ENCODE measurements at places on chromosomes 1 and 21. TPM values are rescaled to one million over a fixed set of nuclear protein-coding genes. Genes with fewer than 3 reads are reported as not detected.
A peak's percentile ranks its signal among the peaks of the same experiment; 100 is the strongest.

GRCh38 chr1:200143347-200143746, 115.8 kb downstream of the NR5A2 start:
- ATAC-seq = no peak

GRCh38 chr21:46153247-46154154, 1.9 kb downstream of the FTCD start:
- peak; percentile 7 for ATAC-seq

- ATAC-seq = no peak
Observed at GRCh38 chr1:211704543-211704942, 29.1 kb upstream of the NEK2 start.

- ATAC-seq = peak; percentile 49
Observed at GRCh38 chr1:3671371-3672180, 19.3 kb downstream of the TP73 start.

NR1I3 gene
- total RNA-seq = not detected

- no peak for ATAC-seq
Observed at GRCh38 chr21:42311160-42311559, 4.0 kb downstream of the TFF3 start.

CD2 gene
- total RNA-seq = 1.3 TPM

KPRP gene
- 3.6 TPM for total RNA-seq

DNA sequence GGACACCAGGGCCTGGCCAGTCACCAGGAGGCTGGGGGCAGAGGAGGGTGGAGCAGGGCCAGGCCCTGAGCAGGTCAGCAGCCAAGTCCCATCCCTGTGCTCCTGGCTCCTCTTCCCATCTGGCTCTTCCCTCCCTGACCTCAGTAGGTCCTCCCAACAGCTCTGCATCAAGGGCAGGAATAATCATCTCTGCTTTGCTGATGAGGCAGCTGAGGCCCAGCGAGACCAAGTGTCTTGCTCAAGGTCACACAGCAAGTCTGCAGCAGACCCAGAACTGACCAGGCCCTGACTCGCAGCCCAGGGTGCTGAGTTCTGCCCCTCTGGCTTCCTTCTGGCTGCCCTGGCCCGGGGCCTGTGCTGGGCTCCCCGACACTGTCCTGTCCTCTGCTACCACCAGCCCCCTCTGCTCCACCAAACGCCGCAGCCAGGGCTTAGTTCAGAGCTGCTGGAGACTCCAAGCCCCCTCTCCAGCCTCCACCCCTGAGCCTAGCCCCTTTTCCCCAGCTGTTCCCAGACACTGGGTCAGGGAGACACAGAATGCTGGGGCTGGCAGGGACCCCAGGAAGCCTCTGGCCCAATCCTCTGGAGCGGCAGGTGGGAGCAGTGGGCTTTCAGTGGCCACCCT, 224.9 kb downstream of the PTPRU start:
- ATAC-seq = no peak

HHAT gene
- total RNA-seq = 4.0 TPM

DNA sequence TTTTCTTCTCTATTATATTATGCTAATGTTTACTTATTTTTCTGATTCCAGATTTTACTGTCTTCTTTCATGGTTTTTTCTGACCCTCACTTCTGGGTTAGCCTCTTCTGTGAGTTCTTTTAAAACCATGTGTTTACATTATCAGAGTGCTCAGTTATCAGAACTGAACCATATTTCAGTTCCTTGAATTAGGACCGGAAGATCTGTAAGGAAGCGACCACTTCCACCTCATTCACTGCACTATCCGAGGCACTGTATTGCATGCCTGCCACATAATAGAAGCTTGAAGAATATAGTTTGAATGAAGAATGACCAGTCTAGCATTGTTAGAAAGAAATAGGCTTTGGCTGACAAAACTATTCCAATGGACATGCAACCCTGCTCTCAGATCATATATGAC, 281.0 kb upstream of the DEPDC1 start:
- ATAC-seq = no peak

GRCh38 chr1:7287013-7287412, 484.1 kb upstream of the VAMP3 start:
- ATAC-seq = no peak

DNA sequence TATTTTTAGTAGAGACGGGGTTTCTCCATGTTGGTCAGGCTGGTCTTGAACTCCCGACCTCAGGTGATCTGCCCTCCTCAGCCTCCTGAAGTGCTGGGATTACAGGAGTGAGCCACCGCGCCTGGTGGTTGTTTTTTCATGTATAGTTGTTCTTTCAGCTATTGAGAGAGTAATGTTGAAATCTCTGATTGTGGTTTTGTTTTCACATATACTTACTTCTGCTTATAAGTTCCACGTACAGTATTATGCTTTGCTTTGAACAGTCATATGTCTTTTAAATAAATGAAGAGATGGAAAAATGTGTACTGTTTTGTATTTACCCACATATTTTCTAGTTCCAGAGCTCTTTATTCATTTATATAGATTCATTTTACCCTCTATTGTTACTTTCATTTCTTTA, 44.5 kb downstream of the MARK1 start:
- ATAC-seq = no peak

DNA sequence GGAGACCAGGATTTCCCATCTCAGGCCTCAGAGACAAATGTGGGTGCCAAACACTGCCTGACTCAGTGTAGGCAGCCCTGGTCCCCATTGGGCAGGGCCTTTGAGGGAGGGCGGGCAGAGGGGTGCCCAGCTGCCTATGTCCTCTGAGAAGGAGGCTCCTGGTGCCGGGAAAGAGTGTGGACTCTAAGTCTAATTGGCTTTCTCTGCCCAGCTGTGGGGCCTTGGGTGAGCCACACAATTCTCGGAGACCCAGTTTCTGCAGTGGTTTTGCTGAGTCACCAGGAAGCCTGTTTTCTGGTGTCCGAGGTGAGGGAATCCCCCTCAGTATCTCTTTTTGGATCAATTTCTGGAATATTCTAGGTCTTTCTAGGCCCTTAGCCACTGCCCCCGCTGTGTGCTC, 35.3 kb upstream of the ACTL8 start:
- ATAC-seq = no peak

GRCh38 chr1:24501371-24502064, 1.1 kb upstream of the RCAN3 start:
- ATAC-seq = no peak

GRCh38 chr1:228166170-228166936, 749 bp downstream of the IBA57 start:
- peak; percentile 33 for ATAC-seq

DNA sequence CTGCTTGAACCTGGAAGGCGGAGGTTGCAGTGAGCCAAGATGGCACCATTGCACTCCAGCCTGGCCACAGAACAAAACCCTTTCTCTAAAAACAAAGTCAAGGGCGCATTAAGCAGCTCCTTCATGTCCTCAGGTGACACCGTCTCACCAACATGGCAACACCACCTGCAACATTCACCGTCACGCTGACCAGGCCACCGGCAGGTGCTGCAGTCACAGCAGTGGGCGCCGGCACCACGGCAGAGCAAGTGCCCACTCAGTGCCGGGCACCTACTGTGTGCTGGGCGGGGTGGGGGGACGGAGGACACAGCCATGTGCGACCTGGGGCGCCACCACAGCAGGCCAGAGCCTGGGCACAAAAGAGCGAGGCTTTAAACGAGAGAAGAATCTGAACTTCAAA, 12.1 kb downstream of the ATAD3B start:
- no peak for ATAC-seq

- peak; percentile 50 for ATAC-seq
Observed at GRCh38 chr1:9728451-9729295, 77.1 kb downstream of the PIK3CD start.

GRCh38 chr1:100142343-100142742, 9.4 kb downstream of the TRMT13 start:
- no peak for ATAC-seq

DNA sequence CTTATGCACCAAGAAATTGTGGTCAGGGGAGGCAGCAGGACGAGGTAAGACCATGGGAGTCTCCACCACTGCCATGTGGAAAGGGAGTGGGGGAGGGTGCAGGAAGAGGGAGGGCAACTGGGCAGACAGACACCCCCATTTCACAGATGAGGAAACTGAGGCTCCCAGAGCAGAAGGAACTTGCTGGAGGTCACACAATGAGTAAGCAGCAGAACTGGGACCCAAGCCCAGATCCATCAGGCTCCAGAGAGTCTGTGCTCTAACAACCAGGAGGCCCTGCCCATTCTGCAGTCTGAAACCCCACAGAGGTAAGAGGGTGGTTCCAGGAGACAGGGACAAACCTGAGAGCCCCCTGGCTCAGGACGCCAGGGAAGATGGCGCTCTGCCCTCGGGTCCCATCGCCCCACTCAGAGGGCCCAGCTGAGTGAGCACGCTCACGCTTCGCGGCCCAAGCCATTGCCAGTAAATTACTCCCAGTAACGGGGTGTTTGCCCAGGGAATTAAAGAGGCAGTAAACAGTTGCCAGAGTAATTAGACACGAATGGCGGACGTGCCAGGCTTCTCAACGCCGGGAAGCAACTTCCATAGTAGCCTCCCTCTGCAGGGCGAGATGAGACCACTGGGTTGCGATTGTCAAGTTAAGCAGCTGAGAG, 59.2 kb downstream of the MATN1 start:
- no peak for ATAC-seq

KCNJ6 gene
- not detected for total RNA-seq

- peak; percentile 56 for ATAC-seq
Observed at GRCh38 chr1:23524716-23525401, 6.2 kb downstream of the E2F2 start.

GRCh38 chr1:25566730-25567341, 23.4 kb downstream of the LDLRAP1 start:
- peak; percentile 16 for ATAC-seq

GRCh38 chr1:225469051-225469450, 41.2 kb upstream of the LBR start:
- ATAC-seq = no peak

DNA sequence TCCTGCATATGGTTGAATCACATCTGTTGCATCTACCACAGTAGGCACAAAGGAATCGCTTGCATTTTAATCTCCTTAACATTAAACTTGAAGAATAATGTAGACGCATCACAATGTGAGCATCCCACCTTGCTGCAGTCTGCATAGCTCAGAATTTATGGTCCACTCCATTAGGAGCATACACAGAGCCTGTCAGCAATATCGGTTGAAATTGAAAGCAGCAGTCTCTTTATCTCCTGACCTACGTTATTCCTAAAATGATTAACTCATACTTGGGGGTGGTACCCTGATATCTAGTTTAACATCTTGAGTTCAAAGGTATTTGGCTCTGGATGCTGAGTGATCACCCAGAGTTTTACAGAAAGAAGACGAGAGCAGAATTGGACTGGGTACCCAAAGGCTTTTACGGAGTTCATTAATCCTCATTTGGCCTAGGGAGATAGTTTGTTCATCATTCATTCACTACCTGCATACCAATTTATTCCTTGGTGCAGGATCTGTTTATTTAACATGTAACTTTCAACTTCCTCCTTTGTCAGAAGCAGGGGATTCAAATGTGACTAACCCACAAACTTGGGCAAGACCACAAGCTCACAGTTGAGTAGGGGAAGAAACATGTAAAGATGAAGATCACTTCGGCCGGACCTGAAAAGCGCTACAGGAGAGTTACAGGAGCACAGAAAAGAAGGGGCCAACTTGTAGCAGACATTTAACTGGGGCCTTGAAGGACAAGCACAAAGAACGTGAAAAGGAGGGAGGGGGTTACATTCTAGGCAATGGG, 187.9 kb downstream of the DAB1 start:
- ATAC-seq = no peak

LGR6 gene
- 2.7 TPM for total RNA-seq

AMY2B gene
- 2.9 TPM for total RNA-seq

DCDC2B gene
- not detected for total RNA-seq

DNA sequence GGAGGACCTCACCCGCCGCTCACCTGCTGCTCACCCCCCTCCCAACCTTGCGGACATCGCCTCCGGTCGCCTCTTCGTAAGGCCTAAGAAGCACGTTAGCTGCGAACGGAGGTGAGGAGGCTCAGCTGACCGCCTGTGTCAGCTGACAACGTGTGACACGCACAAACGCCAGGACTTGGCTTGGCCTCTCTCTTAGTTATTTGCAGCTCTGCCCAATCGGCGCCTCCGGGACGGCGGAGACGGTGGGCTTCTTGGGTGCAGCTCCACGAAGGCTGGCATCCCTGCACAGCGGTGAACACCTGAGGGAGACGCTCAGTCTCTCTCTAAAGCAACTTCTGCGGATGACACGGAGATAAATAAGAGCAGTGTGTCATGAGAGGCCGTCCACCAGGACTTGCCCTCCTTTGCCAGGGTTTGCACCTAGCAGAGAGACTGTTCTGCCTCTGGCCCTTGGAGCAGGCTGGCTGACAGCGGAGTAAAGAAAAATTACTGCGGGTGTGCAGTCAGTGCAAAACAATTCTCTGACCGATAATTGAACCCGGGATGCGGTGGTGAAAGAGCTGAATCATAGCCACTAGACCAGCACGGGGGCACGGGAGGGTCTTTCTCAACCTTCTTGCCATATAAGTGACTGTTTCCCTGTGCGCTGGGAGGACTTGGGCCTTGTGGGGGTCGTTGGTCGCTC, 318.9 kb downstream of the FAM72C start:
- ATAC-seq = no peak

C8B gene
- not detected for total RNA-seq

DNA sequence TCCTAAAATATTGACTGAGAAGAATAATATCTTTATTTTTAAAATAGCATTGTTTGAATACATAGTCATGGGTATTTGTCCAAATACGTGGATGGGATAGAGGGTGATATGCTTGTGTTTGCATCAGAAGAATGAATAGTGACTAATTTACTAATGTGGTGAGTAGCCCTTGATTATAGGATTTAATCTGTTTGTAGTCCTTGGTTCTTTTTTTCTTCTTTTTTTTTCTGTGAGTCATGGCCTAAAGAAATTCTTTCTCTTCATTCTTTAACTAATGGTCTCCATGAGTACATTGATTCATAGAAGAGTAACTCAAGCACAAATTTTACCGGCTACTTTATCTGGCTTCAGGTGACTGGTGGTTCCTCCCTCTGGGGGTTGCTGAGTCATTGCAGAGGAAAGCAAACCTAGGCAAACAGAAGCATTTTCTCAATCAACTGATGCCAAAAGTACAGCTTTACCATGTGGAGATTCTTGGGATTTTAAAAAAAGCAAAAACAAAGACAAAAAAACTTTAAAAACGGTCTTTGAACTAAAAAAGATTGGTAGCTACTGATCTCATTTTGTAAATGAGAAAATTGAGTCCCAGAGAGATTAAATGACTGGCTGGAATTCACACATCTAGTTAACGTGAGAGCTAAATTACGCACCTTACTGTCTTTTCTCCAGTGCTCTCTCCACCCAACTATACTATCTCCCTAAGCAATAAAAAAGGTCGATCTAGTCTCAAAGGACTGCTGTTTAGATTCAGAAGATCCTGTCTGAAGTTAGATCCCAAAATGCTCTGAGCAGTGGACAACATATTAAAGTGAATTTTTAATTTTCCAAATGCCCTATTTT, 40.5 kb downstream of the AK5 start:
- ATAC-seq = no peak

DNA sequence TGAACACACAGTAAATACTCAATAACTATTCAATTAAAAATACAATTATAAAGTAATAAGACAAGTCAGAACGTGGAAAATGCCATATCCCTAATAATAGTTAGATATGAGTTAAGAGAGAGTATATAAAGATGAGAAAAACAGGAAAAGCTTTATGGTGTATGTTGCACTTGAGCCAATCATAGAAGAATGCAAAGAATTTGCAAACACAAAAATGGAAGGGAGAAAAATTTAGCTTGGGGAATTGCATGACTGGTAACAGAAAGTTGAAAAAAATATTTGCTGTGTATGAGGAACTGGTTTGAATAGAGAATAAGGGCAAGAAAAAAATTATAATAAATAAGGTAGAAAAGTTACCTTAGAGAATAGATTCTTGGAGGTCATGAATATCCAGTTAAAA, 739.6 kb upstream of the CXADR start:
- no peak for ATAC-seq

GRCh38 chr21:41717573-41718330, 49.1 kb downstream of the RIPK4 start:
- ATAC-seq = no peak

GRCh38 chr1:153711026-153711425, 16.8 kb upstream of the INTS3 start:
- ATAC-seq = no peak
